ENCODE measurements at places on chromosomes 3 and 15.

DNA sequence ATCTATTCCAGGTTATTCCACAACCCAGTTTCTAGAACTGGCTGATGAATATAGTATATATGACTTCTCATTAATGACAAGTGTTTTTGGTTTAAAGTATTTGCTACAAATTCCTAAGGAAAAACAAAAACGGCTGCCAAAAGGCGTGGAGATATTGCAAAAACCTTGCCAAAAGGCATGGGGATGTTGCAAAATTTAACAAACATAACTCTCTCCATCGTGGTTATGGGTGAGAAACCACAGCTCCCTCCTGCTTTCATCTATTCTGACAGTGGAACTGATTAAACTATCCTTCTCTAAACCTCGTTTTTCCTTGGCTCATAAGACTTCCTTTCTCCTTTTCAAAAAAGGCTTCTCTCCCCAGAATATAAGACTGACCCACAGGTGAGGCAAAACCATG is 342.0 kb upstream of the PDZRN3 start:
- DNase-seq = no peak
- H3K27ac ChIP-seq = no peak overlapping the region
- no peak overlapping the region for H3K4me3 ChIP-seq
- H3K4me1 ChIP-seq = no peaks in the 10 kb centered on the region
- H3K27me3 ChIP-seq = no peaks in the 10 kb centered on the region
- no peaks in the 10 kb centered on the region for H3K36me3 ChIP-seq

- DNase-seq = peak; percentile 20
- H3K27ac ChIP-seq = peak overlapping the region; percentile 95
- H3K4me3 ChIP-seq = peak overlapping the region; percentile 55
Observed at GRCh38 chr15:85443593-85444087, 63.2 kb downstream of the AKAP13 start.

GRCh38 chr15:80588801-80589200 is 106.3 kb upstream of the ABHD17C start:
- H3K4me3 ChIP-seq = no peak overlapping the region
- H3K27me3 ChIP-seq = peaks cover 9% of the 10 kb centered on the region
- H3K4me1 ChIP-seq = no peaks in the 10 kb centered on the region
- no peak for DNase-seq
- no peaks in the 10 kb centered on the region for H3K36me3 ChIP-seq
- no peak overlapping the region for H3K27ac ChIP-seq

DNA sequence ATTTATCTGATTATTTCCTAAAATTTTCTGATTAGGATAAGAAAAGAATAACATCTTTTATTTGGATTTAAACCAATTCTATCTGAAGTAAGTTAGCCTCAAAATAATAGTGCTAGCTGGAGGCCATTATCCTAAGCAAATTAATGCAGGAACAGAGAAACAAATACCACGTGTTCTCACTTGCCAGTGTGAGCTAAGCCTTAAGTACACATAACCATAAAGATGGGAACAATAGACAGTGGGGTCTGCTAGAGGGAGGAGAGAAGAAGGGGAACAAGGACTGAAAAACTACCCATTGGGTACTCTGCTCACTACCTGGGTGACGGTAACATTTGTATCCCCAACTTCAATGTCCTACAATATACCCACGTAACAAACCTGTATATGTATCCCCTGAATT is 31.3 kb upstream of the LYSMD4 start:
- no peaks in the 10 kb centered on the region for H3K36me3 ChIP-seq
- H3K4me3 ChIP-seq = no peak overlapping the region
- no peak overlapping the region for H3K27ac ChIP-seq
- H3K4me1 ChIP-seq = no peaks in the 10 kb centered on the region
- no peak for DNase-seq
- H3K27me3 ChIP-seq = peaks cover 2% of the 10 kb centered on the region

- H3K36me3 ChIP-seq = no peaks in the 10 kb centered on the region
- peaks cover 1% of the 10 kb centered on the region for H3K27me3 ChIP-seq
- H3K27ac ChIP-seq = no peak overlapping the region
- peaks cover 3% of the 10 kb centered on the region for H3K4me1 ChIP-seq
- no peak for DNase-seq
- H3K4me3 ChIP-seq = no peak overlapping the region
Observed at GRCh38 chr3:59885899-59886400, 836.1 kb upstream of the CFAP20DC start.

GRCh38 chr3:58874248-58874741 is 175.5 kb downstream of the CFAP20DC start:
- no peaks in the 10 kb centered on the region for H3K4me1 ChIP-seq
- no peak for DNase-seq
- H3K4me3 ChIP-seq = no peak overlapping the region

GRCh38 chr3:94043285-94043684 is 14.9 kb upstream of the STX19 start:
- H3K27ac ChIP-seq = no peak overlapping the region
- DNase-seq = no peak
- H3K36me3 ChIP-seq = peaks cover 10% of the 10 kb centered on the region
- no peaks in the 10 kb centered on the region for H3K27me3 ChIP-seq

GRCh38 chr15:68341760-68342725 is 64.5 kb downstream of the FEM1B start:
- no peaks in the 10 kb centered on the region for H3K36me3 ChIP-seq
- peaks cover 7% of the 10 kb centered on the region for H3K27me3 ChIP-seq
- H3K4me3 ChIP-seq = no peak overlapping the region
- H3K27ac ChIP-seq = no peak overlapping the region

- H3K4me3 ChIP-seq = no peak overlapping the region
- peaks cover 4% of the 10 kb centered on the region for H3K4me1 ChIP-seq
- H3K27ac ChIP-seq = no peak overlapping the region
- no peak for DNase-seq
- peaks cover 19% of the 10 kb centered on the region for H3K36me3 ChIP-seq
- H3K27me3 ChIP-seq = no peaks in the 10 kb centered on the region
Observed at GRCh38 chr3:14460342-14461005, 58.1 kb downstream of the SLC6A6 start.

- no peak overlapping the region for H3K27ac ChIP-seq
- no peak for DNase-seq
- peaks cover 4% of the 10 kb centered on the region for H3K4me1 ChIP-seq
- H3K36me3 ChIP-seq = peaks cover 3% of the 10 kb centered on the region
Observed at GRCh38 chr3:197354568-197355001, 56.2 kb upstream of the DLG1 start.

- DNase-seq = no peak
- H3K27me3 ChIP-seq = no peaks in the 10 kb centered on the region
- peaks cover 1% of the 10 kb centered on the region for H3K36me3 ChIP-seq
- H3K27ac ChIP-seq = no peak overlapping the region
- no peak overlapping the region for H3K4me3 ChIP-seq
Observed at GRCh38 chr3:188133646-188134045, 20.3 kb upstream of the LPP start.

DNA sequence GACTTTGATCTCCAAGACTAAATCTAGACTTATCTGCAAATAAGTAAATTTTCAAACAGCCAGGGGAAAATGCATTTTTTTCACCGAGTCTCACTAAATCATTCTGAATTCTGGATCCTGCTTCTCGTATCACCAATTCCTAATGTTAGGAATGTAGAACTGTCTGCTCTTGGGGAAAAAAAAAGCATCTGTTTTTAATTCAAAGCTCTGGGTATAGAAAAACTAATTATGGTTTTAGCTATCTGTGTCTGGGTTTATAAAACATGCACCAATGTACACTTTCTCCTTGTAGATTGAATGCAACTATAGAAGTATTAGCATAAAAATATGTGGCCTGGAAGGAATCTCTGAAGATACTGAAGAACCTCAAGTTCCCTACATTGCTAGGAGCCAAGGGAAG is 4.8 kb upstream of the CDAN1 start:
- H3K27me3 ChIP-seq = no peaks in the 10 kb centered on the region
- H3K36me3 ChIP-seq = peaks cover 11% of the 10 kb centered on the region
- no peak overlapping the region for H3K27ac ChIP-seq
- peaks cover 3% of the 10 kb centered on the region for H3K4me1 ChIP-seq

Measured in memory B cell (primary cell).